ENCODE measurements at places on chromosomes 13 and 19.

- no peak for DNase-seq
Observed at GRCh38 chr13:23279321-23279720, 98.5 kb downstream of the SGCG start.

DNA sequence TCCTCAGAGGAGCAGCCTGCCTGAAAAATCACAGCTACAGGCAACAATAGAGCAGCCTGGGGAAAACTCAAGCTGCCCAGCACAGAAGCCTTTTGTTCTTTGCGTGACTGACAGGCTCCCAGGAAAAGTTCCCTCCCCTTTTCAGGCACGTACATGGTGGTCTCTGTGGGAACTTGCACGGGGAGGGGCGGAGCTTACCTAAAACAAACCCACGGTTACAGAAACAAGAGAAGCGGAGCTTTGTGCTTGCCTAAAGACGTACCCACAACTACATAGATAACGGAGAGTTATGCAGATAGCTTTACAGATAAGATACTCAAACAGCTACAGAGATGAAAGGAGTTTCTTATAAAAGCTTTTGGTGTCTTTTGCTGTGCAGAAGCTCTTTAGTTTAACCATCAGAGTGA, 11.4 kb downstream of the ETFB start:
- DNase-seq = no peak

DNA sequence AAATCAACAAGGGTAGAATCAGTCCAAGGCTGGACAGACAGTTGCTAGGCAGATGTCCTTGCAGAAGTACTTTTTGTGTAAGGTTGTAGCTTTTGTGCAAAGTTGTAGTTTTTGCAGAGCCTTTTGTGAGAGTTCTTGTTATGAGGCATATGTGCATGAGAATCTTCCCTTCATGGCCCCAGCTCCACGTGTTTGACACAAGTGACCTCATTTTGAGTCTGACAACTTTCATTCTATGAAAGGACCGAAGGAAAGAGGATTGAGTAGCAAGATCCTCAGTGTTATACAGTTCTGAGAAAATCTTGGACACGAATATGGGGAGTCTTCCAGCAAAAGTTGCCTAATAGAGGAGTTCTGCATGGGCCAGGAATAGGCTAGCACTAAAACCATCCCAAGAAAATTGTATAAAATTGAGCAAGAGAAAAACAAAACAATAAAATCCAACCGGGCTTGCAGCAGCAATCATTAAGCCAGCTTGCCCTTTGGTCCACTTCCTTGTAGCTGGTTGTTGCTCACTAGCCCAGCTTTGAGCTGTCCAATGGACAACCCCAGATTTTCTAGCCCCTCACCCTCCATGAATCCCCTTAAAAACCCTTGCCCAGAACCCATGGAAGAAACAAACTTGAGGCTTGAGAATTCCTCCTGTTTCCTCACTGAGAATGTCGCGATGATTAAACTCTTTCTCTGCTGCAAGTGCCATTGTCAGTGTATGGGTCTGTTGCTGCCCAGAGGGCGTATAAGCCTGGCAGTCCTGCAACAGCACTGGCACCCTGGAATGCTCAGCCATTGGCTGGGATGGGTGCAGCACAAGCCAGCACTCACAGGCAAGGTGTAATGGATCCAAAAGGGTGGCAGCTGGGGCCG, 6.5 kb downstream of the EPSTI1 start:
- DNase-seq = no peak

DNA sequence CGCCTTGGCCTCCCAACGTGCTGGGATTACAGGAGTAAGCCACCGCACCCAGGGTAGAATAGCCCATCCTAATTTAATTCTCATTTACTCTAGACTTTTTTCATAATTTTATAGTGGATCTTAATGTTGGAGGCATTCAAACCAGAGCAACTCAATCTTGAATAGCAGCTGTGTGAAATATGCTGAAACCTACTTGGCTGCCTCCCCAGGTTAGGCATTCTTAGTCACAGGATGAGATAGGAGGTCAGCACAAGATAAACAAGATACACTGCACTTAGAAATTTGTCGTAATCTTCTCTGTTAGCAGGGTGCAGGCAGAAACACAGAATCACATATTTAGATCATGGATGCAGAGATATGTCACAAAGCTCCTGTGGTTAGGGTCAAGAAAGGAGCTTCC, 2.7 kb upstream of the ZNF43 start:
- no peak for DNase-seq

GRCh38 chr19:34468409-34468808, 13.1 kb upstream of the WTIP start:
- DNase-seq = no peak

GRCh38 chr13:24460256-24460655, 52.3 kb downstream of the PARP4 start:
- no peak for DNase-seq

DNA sequence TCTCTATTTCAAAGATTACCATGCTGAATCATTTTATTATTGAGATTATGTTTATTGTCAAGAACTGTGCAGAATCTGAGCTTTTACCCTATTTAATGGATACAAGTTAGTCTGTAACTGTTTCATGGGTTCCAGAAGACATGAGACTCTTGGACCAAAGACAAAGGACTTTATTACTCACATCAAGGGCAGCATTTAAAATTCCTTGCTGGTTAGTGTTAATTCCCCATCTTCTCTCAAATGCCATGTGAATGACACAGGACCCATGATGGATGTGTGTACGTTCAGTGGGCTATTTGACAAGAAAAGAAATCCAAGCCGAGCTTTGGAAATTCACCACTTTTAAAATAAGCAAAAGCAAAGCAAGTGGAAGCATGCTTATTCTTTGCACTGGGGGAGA, 139.9 kb downstream of the PCDH20 start:
- no peak for DNase-seq

DNA sequence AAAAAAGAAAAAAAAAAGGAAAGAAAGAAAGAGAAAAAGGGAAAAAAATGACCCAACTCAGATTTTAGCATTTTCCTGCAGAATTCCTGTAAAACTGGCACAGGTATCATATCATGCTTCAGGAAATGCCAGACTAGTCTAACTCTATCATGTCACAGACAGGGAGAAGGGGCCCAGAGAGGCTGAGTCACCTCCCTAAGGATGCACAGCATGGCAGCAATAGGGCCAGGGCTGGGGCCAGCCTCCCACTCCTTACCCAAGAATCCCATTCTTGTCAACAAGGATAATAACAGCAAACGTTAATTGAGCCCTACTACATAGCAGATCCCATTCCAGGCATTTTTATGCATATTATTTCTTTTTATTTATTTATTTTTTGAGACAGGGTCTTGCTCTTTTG, 8.5 kb downstream of the GPR4 start:
- DNase-seq = no peak

GRCh38 chr13:79387853-79388252, 18.2 kb downstream of the RBM26 start:
- no peak for DNase-seq

DNA sequence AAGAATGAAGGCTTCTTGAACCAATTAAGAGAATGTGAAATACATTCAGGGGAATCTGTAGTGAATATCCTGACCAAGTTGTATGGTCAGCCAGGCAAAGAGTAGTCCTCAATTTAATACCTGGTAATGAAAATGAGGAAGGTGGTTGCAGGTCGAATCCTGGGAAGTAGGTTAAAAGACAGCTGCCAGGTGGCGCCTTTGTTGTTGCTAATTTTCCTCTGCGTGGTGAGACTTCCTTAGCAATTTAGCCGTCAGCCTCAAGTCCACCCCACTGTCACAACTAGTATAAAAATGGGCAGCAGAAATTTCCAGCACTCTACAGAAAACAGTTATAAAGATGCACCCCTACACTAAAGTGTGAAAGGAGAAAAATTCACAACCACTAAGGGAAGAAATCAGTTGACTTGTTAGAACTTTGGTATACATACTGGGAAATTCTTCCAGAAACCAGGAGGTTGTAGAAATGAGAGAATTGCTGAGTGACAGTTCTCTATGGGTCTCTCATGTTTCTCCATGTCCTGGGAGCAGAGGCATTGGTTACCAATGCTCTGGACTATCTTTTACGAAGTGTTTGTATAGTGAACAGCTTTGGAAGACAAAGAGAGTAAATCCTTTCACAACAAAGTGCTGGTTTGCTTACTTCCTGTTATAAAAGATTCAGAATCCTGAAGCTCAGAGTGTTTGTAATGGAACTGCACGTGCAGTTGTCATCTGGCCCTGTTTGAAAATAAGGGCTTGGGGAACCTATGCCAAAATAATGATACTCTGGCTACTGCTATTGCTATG, 235.9 kb downstream of the NHLRC3 start:
- no peak for DNase-seq

DNA sequence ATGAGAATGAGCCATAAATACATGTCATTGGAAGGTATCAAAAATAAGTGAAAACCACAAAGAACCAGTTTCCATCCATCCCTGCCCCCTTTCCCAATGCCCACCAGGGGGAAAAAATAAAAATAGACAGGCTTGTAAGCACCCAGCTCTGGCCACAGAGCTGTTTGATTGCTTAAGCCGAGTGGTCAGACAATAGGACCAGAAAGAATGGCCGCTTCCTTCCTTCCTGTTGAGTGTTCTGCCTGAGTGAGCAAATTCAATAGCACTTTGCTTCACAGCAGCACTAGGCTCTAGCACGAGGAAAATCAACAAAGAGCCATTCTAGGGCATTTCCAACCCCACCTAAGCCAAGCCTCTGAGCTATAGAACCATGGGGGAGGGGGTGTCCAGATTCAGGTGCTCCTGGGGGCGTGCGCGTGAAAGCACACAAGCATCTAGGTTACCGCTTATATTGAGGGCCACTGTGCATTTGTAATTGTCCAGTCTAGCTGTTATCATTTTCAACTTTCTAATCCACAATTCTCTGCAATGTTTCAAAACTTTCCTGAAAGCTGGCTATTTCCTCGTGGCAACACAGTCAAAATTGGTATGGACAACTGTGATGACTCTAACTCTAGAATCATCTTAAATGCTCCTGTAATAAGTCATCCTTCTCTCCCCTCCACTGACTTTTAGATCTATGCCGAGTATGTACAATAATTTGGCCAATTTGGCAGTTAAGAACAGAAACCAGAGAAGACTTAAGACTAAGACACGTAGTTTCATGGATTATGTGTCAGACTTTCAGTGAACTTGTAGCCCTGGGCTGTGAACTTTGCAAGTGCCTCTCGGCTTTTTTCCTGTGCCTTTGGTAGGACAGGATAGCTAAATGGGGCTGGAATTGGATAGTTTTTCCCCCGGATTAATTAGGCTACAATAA, 64.3 kb downstream of the SPRY2 start:
- DNase-seq = no peak

GRCh38 chr13:65889368-65889767, 1340.8 kb downstream of the PCDH9 start:
- DNase-seq = no peak

DNA sequence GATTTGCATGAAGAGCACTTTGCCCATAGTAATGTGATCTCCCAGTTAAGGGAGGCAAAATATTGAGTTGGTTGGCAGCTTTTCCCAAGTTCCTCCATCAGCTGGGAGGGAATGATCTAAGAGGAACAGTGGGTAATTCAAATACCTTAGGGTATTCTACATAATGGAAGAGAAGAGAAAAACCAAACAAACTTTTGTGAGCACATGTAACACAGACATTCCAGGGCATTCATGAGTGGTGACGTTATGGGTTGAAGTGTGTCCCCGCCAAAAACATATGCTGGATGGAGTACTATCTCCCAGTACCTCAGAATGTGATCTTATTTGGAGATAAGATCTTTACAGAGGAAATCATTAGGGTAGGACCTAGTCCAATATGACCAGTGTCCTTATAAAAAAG, 220.1 kb downstream of the FOXO1 start:
- no peak for DNase-seq

GRCh38 chr13:46631179-46631542, 78.2 kb downstream of the LRCH1 start:
- no peak for DNase-seq

GRCh38 chr19:45901912-45902650, at the start of gene MYPOP:
Gene MYPOP (minus strand): TSS chr19:45902613. CDS start chr19:45901773, 840 bp downstream.
- DNase-seq = no peak

GRCh38 chr13:21055511-21056045, 5.8 kb downstream of the LATS2 start:
- no peak for DNase-seq

DNA sequence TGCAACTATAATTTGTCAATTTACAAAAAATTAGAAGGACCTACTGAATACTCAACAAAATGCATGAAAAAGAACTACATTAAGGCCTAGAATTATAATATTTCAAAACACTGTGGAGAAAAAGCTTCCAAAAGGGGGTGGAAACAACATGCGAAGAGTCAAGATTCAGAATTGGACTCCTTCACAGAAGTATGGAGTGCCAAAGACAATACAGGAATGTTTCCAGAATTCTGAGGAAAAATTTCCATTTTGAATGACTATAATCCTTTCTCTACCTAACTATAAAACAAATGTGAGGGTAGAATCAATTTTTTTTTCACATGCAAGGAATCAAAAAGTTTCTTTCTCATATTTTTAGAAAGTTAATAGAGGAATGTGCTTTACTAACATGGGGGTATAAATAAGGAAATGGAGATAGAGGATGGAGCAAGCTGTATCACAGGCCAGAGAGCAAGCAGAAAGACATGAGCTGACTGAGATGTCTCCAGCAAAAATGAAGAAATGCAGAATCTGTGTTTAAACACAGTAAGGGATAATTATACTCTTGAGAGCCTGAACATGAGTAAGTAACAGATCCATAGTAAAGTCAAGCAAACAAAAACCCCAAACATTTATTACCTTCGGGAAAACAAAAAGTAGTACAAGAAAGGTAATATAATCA, 39.5 kb upstream of the SMAD9 start:
- DNase-seq = no peak

GRCh38 chr13:113946409-113947181, 27.3 kb downstream of the C13orf46 start:
- no peak for DNase-seq

DNA sequence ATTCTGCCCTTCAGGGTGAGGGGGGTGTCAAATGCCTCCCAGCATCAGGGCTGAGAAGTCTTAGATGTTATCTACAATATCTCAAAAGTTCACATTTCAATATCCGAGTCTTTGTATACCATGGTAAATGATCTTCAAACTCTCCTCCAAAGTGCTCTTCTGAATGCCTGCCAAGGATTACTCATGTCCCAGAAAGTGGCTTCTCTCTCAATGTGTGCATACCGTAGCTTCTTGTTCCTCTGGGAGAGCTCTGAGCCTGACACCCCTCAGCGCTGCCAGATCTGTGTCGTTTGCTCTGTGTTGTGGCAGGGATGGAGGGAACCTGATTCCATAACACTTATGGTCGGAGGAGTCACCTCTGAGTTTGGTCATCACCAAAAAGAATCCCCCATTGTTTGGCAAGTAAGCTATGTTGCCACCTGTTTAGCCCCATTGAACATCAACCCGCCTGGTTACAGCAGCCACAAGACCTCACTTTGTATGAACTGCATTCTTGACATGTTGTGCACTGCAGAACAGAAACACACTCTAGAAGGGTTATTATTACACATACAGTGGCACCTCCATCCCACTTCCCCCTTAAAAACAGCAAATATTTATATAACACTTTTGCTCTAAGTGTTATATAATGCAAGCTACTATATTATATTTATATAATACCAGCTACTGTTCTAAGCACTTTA, 163.1 kb upstream of the MIR17HG start:
- DNase-seq = no peak

GRCh38 chr13:51919531-51919930, 57.8 kb downstream of the CCDC70 start:
- DNase-seq = no peak

- no peak for DNase-seq
Observed at GRCh38 chr13:43307921-43308433, 284.6 kb downstream of the DNAJC15 start.

GRCh38 chr13:110758195-110758805, 44.8 kb downstream of the ING1 start:
- no peak for DNase-seq
